NB4 (cell line): ENCODE measurements at places on chromosomes 13 and 19.

GRCh38 chr13:107824635-107825034 lies 390.7 kb downstream of the LIG4 start:
- no peak for DNase-seq

DNA sequence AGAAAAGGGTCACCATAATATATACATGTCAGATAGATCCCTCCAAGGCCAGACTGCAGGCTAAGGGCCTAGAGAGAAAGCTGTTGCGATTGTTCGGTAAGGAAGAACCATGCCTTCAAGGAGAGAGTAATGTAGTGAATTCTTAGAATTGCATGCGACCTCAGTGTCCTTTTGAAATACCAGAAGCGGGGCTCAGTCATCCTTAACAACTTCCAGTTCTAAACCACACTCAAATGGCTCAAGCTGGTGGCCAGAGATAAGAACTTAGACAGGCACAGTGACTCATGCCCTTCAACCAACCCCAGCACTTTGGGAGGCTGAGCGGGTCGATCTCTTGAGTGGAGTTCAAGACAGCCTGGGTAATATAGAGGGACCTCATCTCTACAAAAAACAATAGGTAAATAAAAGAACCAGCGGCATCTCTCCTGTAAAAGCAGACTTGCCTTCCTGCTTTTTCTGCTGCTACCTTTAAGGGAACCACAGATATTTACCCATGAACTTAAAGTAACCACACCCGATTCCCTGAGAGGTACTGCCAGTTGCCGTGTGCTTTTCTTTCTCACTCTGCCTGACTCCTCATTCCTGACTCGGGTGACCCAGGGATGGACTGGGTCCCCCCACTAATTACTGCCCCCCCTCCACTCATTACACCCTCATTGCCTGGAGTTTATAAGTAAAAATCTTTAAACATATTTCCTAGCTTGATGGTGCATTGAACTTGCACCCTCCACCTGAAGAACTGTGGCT lies 15.4 kb upstream of the SIGLEC6 start:
- peak; percentile 98 for DNase-seq

DNA sequence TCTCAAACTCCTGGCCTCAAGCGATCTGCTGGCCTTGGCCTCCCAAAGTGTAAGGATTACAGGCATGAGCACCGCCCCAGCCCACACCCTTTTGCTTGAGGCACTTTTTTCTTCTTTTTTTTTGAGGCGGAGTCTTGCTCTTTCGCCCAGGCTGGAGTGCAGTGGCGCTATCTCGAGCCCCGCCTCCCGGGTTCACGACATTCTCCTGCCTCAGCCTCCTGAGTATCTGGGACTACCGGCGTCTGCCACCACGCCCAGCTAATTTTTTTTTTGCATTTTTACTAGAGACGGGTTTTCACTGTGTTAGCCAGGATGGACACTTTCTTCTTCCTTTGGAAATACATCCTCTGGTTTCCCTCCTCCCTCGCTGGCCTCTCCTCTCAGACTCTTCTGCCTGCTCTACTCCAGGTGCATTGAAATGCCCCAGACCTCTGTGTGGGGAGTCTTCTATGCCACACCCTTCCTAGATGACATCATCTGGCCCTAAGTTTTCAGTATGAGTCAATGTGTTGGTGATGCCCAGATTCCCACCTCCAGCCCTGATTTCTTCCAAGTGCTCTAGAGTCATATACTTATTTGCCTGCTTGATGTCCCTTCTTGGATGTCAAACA lies 20.7 kb upstream of the TPT1 start:
- no peak for DNase-seq

DNA sequence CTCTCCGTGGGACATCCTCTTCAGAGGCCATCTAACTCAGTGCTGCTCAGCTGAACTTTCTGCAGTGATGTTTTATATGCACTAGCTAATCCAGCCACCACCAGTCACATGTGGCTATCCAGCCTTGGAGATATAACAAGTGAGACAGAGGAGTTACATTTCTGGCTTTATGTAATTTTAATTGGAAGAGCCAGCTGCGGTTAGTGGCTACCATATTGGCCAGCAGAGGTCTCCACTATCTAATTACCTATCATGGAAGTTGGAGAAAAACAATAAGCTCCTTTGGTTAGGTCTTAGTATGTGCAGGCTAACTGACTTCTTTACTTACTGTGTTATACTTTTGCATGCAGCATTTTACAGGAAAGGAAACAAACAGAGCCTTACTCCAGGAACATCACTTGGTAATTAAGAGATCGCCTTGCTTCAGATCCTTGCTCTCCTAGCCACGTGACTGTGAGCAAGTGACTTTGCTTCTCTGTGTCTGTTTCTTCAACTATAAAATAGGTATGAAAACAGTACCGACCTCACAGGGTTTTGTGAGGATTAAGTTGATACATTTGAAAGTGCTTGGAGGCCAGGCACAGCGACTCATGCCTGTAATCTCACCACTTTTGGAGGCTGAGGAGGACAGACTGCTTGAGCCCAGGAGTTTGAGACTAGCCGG lies 1.6 kb upstream of the KLK10 start:
- DNase-seq: peak; percentile 71

GRCh38 chr19:17409990-17410389 lies 4.6 kb upstream of the BST2 start:
- DNase-seq: no peak

GRCh38 chr19:10660346-10660745 lies 6.2 kb downstream of the ILF3 start:
- no peak for DNase-seq

DNA sequence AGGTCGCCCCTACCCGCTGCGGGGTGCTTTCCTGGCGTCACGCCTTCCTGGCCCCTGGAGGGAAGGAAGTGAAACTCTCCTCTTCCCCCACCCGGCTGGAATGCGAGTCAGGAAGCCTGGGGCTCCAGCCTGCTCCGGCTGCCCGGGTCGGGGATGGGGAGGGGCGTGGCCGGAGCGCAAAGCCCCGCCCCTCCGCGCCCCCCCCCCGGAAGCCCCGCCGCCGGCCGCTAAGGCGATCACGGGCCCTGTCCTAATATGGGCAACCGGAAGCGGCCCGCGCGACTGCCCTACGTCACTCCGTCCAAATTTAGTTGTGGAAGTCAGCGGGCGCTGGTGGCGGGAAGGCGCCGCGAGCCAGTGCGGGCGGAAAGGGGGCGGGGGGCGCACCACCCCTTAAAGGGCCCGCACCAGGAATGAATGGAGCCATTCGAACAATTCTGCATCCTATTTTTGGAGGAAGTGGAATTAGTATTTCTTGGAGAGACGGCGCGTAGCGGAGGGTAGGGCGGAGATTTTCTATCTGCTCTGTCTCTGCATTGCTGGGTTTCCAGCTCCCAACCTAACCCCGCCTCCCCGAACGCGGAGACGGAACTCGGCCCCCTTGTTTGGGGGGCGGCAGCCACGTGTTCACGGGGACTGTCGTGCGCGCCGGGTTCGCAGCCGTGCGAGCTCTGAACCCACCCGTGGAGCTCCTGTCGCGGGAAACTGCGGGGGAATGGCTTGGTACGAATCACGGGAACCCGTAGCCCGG lies 1.6 kb downstream of the IER2 start:
- peak; percentile 97 for DNase-seq

- peak; percentile 78 for DNase-seq
These were observed 237.6 kb downstream of the LACC1 start for GRCh38 chr13:44117351-44117750.

DNA sequence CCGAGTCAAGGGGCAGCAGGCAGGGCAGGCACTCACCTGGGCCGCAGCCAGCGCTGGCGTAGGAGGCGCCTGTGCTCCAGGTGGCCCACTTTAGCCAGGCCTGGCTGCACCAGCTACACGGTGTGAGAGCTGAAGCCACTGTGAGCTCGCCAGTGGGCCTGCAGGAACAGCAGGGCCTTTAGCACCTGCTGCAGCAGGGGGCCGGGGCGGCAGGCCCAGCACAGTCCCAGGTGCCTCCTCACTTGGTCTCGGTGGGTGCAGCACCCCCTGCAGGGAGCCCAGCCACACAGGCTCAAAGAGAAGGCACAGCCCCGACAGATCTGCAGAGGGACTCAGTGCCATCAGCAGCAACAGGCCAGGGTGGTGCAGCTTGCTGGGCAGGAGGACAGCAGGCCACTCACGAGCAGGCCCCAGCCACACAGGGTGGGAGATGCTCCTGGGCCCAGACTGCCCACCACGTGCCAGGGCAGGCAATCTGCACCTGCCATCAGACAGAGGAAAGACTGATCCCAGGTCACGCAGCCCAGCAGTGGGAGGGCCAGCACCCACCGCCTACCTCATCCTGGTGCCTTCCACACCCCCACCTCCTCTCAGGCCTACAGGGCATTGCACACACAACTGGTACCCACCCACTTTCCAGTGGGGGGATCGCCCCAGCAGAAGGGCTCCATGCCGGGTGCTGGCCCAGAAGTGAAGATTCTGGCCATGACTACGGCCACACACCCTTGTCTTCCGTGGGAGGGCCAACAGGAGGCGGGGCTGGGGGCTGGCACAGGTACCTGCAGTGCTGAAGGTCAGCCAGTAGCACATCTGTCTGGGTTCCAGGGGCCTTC lies 15.8 kb downstream of the ARHGAP33 start:
- peak; percentile 11 for DNase-seq

- DNase-seq: peak; percentile 26
These were observed 7.7 kb downstream of the MEX3D start for GRCh38 chr19:1560286-1560882.

GRCh38 chr19:8388612-8388958 lies 1.6 kb upstream of the RAB11B start:
- peak; percentile 7 for DNase-seq

DNA sequence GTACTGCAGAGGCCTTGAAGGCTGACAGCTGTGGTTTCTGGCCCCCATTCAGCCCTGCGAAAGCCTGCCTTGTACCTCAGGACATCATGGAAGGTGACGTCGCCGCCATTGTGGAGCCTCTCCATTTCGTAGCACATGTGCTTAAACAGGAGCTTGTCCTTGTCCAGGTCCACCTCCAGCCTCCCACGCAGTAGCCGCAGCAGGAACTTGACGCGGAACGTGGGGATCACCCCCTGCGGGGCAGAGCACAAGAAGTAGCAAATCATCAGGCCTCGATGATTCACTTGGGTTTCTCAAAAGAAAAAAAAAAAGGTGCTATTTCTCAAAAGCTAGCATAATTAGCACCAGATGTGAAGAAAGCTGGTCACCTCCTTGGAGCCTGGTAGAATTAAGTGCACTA lies 351.0 kb downstream of the NALCN start:
- no peak for DNase-seq

DNA sequence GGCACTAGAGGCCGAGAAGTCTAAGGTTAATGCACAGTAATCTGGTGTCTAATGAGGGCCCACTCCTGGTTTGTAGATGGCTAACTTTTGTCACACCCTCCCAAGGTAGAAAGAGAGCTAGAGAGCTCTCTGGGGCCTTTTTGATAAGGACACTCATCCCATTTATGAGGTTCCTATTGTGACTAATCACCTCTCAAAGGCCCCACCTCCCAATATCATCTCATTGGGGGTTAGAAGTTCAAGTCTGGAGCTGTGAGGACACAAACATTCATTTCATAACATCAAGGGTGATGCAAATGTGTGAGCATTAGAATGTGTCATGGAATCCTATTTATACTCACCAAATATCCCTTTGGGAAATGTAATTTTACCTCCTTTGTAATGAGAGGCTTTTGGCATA lies 79.2 kb upstream of the SLC10A2 start:
- DNase-seq: no peak

DNA sequence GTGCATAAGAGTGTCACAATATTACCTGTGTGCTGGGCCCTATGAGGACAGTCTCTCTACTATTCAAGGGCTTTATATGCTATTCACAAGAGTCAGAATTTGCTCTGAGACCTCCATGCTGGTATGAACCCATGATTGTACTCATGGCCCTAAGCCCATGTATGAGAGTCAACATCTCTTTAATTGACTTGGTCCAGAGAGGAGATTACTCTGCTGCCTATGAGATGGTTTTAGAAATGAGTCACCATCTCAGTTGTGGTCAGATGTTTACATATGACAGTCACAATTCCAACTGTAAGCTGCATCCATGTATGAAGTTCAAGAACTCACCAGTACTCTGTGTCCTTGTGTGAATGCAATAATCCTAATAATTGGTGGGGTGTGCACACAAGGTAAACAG lies 19.9 kb upstream of the ZNF208 start:
- DNase-seq: no peak

GRCh38 chr19:7832781-7833180 lies 2.8 kb downstream of the EVI5L start:
- DNase-seq: no peak

DNA sequence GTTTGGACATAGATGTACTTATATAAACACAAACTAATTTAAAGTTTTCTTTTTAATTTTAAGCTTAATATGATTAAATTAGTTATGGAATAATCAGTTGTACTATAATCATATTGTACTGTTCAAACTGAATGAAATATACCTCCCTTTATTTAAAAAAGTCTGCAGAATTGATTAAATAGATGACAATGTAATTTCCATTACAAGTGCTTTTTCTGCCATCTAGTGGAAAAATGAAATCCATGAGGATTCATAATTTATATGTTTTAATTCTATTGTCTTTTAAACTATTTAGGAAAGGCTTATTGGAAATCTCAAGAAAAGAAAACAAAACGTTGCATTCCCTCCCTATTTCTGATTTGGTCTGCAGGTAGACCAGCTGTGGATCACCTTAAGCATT lies 30.9 kb downstream of the MZT1 start:
- DNase-seq: no peak

DNA sequence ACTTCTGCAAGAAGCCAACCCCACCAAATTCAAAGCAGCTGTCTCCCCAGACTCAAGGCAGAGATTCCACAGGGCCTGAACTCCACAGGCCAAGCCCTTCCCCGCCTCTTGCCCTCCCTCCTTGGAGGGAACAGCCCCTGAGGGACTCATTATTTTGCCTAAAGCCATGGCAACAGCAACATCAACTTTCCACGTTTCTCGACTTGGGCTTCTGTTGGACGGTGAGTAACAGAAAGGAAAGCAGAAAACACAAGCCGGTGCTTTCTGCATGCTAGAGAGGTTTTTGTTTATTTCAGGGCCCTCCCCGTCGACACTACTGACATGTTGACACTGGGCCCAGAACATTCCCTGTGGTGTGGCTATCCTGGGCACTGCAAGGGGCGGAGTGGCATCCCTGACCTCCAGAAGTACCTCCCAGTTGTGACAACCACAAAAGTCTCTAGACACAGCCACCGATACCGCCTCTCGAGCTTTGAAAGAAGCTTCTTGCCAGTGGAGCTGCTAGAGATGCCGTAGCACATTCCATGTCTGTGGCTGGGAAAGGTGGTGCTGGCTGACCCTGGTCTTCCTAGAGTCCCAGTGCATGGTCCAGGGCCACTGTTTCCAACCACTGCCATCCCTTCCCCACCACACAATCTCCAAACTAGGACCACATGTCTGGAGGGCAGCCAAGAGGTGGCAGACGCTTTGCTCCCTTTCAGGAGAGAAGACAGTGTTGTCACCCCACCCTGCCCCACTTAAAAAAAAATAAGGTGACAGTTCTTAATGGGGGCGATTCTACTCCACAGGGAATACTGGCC lies 12.8 kb downstream of the CAPS start:
- DNase-seq: no peak

DNA sequence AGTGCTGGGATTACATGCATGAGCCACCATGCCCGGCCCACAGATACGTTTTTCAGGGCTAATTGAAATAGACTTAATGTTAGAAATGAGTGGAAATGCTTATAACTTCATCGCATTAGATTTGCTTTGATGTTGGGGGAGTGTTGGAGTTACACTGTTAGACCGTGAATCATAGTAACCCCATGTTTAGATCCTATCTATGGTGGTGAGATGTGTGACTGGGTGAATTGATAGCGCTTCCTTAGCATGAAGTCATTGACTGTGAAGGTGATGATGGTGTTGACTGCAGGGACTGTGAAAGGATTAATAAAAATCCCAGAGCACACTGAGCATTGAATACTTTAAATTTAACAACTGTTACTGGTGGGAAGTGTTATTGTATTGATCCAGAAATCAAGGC lies 1.7 kb downstream of the ZNF264 start:
- DNase-seq: no peak

GRCh38 chr13:77114271-77114670 lies 87.3 kb upstream of the FBXL3 start:
- DNase-seq: no peak
